ENCODE measurements at places on chromosomes 3 and 15.
A peak's percentile ranks its signal among the peaks of the same experiment; 100 is the strongest.

DNA sequence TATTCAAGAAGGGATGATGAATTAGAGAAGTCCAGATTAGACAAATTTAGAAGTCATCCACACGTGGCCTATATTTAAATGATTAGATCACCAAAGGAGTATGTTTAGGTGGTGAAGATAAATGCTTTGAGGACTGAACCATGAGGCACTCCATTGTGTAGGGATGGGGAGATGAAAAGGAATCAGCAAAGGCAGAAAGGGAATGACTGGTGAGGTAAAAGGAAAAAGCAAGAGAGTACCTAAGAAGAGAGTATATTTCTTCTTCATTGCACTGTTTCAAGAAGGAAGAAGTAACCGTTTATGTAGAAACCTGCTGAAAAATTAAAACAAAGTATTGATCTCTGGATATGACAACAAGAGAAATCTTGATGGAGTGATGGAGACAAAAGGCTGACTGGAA, 40.7 kb downstream of the DENND4A start:
- DNase-seq: no peak

DNA sequence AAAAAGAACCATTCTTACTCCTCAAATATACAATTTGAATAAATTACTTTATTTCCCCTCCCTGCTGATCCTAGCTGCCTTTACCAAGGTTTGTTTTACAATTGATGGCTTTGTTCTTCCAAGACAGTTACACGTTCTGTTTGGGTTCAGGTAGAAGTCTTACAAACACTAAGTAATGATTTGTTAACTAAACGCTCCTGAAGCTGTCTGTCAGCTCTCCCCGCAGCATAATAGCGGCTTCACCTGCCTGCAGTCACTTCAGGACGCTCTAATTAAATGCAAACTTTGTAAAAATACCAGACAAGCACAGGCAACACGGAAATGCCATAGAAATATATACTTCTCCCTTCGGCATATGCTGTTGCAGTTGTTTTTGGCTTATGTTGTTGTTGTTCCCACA, 176.4 kb upstream of the MDFIC2 start:
- no peak for DNase-seq

DNA sequence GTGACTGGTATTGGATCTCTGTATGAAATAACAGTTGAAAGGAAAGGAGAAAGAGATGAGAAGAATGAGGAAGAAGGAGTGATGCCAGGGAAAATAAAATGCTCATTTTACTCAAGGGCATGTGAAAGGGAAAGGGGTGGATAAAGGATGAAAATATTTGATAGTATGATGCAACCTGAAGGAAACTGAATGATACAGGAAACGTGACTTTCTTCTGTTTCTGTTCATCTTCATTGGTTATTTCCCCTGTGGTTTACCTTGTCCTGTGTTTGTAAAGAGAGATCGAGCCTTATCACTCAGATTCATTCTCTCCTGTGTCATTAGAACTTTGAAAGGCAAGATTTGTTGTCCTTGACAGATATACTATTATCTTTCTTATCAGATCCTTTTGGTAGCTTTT, 243.6 kb upstream of the SLITRK3 start:
- peak; percentile 21 for DNase-seq

- DNase-seq: no peak
Measured at GRCh38 chr3:8494327-8494726, 7.3 kb upstream of the LMCD1 start.

GRCh38 chr15:57012556-57012955, 94.1 kb downstream of the TCF12 start:
- no peak for DNase-seq

DNA sequence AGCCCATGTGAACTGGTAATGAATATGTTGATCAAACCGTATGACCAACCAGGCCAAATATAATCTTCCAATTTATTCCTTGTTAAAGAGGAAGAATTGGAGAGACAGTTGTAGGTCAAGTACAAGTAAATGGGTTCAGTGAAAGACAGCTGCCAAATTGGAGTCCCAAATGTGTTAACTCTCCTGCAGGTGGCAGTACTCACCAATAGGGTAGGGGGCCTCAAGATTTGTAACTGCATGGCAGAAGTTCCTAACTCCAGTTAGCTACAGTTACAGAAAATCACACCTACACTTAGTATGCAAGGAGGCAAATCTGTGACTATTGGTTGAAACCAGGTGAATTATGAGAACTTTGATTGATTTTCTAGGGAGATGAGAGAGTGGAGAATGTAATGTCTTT, 278.0 kb downstream of the ZBBX start:
- DNase-seq: no peak

DNA sequence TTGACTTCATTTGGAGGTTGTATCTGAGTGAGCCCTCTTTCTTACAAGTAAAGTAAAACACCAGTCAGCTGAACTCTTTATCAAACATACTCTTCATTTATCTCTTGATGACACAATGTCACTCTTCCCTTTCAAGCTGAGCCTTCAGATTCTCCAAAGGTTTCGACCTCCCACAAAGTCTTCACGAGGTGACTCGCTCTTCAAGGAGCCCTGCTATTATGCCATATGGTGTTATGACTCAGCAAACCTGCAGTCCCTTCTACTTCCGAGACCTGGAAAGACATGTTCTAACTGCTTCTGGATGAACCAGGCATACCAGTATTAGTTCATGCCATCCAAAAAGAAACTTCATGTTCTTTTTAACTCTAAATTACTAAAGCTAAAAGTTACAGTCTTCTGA, 23.1 kb downstream of the AADAC start:
- peak; percentile 75 for DNase-seq

GRCh38 chr3:186339180-186339918, 22.7 kb downstream of the DGKG start:
- DNase-seq: no peak

DNA sequence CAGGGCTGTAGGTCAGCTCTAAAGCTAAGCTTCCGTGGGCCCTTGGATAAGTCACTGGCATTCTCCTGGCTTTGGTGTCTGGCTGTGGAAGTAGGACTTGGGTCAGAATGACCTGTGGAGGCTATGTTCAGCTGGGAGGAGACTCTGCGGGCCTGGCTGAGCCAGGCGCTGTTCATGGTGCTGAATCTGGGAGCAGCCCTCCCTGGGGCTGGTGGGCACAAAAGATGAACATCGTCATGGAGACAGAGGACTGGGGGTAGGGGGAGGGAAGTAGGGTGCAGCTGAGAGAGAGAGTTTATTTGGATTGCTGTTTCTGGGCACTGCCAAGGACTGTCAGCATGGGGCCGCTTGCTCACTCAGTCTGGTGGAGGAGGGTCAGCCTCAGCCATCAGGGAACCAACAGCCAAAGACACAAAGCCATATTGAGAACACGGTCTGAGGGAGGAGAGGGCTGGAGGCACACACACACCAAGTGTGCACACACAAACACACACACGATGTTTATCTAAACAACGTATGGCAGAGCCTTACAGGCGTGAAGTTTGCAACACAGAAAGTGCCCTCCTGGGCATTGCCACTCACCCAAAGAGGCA, 120.7 kb upstream of the LINGO1 start:
- no peak for DNase-seq

GRCh38 chr3:128155616-128156360, 2.5 kb downstream of the EEFSEC start:
- no peak for DNase-seq

- DNase-seq: no peak
Measured at GRCh38 chr15:26191193-26191592, 328.1 kb upstream of the ATP10A start.

DNA sequence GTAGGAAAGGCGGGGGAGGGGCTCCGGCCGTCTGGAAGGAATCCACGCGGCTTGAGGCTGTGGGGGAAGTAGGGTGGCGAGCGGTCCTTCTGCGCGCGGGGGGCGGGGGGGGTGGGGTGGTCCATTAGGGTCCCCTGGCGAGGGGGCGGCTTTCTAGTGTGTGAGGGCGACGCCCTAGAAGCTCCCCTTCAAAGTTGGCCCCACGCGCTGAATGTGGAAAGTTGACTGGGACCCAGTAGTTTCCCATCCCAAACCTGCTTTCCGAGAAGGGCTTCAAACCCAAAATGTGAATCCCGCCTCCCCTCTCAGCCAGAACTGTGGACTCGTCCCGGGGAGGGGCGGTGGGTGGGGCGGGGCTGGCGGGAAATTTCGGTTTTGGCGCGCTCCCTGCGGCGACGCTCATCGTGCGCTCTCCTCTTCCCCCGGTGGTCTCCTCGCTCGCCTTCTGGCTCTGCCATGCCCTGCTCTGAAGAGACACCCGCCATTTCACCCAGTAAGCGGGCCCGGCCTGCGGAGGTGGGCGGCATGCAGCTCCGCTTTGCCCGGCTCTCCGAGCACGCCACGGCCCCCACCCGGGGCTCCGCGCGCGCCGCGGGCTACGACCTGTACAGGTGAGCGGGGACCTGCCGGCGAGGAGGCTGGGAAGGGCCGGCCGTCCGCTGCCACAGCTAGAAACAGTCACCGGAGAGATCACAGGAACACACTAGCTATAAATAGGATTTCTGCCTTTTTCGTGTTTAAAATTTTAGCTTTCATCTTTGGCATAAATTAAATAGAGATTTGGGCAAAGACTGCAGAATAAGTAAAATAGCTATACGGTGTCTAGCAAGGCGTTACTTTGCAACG, 790 bp downstream of the DUT start:
- no peak for DNase-seq

DNA sequence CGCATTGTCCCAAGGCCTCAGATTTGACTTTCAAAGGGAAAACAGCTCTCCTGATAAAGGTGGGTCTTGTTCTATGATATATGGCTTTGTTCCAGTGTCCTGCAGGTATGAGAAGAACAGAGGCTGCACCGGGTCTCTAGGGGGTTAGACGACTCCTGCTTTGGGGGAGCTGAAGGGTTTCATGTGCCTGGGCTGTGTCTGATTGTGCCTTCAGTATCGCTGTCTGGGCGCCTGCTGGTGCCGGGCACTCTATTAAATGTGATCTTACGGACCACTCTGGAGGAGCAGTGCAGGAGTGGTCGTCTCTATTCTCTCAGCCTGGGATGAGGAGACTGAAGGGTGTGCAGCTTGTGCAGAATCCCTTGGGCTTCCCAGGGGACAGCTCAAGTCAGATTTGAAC, 16.0 kb downstream of the PAQR5 start:
- DNase-seq: no peak

DNA sequence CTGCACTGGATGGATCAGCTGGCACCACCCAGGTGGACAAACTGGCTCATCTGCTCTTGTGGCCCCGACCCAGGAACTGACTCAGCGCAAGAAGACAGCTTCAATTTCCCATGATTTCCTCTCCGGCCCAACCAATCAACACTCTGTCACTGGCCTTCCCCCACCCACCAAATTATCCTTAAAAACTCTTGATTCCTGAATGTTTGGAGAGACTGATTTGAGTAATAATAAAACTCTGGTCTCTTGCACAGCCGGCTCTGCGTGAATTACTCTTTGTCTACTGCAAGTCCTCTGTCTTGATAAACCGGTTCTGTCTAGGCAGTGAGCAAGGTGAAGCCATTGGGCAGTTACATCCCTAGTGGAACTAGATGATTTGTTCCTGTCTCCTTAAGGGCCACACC, 16.1 kb downstream of the BDH1 start:
- no peak for DNase-seq

DNA sequence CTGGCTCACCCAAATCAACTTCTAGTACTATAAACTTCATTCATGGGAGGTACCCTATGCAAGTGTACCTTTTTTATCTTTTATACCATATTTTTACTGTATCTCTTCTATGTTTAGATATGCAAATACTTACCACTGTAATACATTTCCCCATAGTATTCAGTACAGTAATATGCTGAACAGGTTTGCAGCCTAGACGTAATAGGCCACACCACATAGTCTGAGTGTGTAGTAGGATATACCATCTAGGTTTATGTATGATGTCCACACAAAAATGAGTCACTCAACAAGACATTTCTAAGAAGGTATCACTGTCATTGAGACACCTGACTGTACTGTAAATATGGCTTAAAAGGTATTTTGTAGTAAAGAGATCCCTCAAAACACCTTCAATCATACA, 124.7 kb downstream of the PLOD2 start:
- no peak for DNase-seq

Measured in skeletal muscle cell (primary cell).